ENCODE measurements at places on chromosomes 13 and 19.
A peak's percentile ranks its signal among the peaks of the same experiment; 100 is the strongest.

- no peak for DNase-seq
Measured at GRCh38 chr19:19101540-19101939, 36.7 kb downstream of the TMEM161A start.

DNA sequence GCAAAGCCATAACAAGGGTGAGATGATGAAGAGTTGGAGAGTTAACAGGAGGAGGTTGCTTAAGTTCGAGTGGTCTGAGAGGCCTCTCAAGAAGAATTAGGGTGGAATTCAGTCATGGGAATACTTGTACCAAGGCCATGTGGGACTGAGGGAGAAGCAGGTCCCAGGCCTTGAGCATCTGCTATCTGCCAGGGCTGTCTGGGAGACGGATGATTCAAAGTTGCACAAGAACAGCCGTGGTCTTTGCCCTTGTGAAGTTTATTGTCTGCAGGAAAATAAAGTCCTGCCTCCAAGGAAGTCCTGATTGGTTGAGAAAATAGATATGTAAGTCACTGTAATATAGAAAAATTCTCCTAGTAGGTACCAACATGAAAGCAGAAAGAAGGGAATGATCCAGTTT is 178.8 kb upstream of the RFC3 start:
- DNase-seq: no peak

- peak; percentile 79 for DNase-seq
Measured at GRCh38 chr19:46014941-46015686, 7.7 kb downstream of the PGLYRP1 start.

DNA sequence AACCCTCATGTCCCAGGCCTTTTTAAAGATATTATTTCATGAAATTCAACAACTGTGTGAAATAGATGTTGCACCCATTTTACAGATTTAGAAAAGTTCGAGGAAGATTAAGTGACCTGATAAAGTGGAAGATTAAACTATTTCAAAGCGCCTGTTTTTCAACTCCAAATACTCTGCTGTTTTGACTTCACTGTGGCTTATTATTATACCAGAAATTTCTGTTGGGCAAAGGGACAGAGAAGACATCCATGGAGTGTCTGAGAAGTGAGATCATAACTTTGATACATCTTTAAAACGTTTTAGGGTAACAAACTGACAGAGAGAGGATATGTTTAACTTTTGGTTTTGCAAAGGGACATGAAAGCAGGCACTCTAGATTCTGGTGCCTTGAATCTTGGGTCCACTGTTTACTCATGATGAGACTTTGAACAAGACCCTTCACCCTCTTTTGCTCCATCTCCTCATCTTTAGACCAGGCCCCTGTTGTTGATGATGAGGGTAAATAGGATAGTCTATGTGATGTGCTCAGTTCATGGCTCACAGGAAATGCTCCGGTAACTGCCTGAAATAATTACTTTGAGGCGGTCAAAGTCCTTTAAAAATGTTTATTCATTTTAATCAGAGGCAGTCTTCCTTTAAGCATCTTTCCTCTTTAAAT is 55.4 kb downstream of the RFC3 start:
- no peak for DNase-seq

DNA sequence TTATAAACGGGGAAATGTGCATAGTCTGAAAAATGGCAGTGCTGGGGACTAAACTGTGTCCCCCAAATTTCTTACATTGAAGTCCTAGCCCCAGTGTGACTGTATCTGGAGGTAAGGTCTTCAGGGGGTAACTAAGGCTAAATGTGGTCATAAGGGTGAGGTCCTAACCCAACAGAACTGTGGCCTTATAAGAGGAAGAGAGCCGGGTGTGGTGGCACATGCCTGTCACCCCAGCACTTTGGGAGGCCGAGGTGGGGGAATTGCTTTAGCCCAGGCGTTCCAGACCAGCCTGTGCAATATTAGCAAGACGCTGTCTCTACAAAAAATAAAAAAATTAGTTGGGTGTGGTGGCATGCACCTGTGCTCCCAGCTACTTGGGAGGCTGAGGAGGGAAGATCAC is 17.8 kb downstream of the PROZ start:
- peak; percentile 52 for DNase-seq

GRCh38 chr13:97627566-97627965 is 193.6 kb downstream of the RAP2A start:
- no peak for DNase-seq

- DNase-seq: no peak
Measured at GRCh38 chr13:62033934-62034333, 618.3 kb upstream of the PCDH20 start.

DNA sequence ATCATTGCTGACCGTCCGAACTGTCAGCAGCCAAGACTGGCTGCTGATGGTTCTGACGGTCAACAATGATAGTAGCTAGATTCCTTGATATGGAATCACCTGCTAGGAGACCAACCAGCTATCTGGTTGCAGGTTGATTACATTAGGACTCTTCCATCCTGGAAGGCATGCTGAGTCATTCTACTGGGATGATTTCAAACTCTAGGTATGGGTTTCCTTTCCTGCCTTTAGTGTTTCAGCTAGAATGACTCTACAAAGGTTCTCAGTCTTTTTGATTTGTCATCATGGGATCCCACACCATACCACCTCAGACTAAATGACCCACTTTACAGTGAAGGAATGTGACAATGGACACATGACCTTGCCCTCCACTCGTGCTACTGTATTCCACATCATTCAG is 138.1 kb upstream of the KL start:
- DNase-seq: no peak

- DNase-seq: no peak
Measured at GRCh38 chr13:109366525-109366924, 419.9 kb downstream of the IRS2 start.
